ENCODE measurements at places on chromosomes 7 and 10.

GRCh38 chr7:363626-364025 is 73.7 kb downstream of the FOXL3 start:
- no peak for DNase-seq

GRCh38 chr10:71747551-71748523 is 25.5 kb downstream of the VSIR start:
- DNase-seq, result no peak

GRCh38 chr7:131076711-131077181 is 250.9 kb upstream of the MKLN1 start:
- no peak for DNase-seq

DNA sequence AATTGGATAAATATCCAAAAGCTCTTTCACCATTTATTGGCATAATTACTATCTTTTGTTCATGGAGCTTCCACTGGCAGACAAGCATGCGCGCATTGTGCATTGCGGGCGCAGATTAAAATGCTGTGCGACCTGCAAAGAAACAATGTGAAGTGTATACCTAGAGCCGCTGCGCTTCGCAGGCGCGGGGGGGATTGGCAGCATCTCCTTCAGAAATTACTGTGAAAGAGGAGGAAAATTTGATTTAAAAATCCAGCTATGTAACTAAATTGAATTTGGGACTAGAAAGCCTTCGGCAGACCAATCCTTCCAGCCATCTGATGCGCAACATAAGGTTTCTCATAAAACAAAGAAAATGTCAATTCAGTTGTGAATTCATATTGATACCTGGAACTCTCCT is 10.3 kb upstream of the NPM3 start:
- no peak for DNase-seq
